ENCODE measurements at places on chromosomes 16 and 17.

DNA sequence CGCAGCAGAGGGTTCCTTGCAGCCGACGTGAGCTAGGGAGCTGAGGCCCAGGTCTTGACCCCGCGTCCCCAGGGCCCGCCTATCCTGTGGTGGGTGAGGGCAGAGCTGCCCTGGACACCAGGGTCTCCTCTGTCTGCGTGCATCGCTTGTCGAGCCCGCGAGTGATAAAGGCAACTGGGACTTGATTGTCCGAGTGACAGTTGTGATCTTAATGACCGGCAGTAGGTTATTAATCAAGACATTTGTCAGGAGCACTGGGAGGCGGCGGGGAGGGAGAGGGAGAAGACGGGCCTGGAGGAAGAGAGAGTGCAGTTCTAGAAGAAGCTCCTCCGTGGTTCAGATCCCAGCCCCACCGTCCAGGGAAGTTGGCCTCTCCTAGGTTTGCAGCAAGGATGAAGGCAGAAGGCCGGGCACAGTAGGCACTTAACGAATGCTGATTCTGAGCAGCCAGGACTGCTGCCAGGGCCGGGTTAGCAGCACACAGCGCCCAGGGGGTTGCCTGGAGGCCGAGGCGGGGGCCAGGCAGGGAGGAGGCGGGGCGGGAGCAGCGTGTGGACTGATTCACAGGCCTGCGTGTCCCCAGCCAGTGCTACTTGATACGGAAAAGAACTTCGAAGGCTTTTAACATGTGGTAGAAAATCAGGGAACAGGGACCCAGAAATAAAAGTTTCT, 11.3 kb upstream of the GSE1 start:
- peaks cover 71% of the 10 kb centered on the region for H3K4me1 ChIP-seq
- H3K36me3 ChIP-seq, result no peaks in the 10 kb centered on the region
- H3K4me3 ChIP-seq, result no peak overlapping the region
- peak overlapping the region; percentile 85 for H3K27ac ChIP-seq
- H3K27me3 ChIP-seq, result no peaks in the 10 kb centered on the region

GRCh38 chr17:48723423-48724250, 652 bp downstream of the PRAC2 start:
- H3K27ac ChIP-seq, result no peak overlapping the region
- no peaks in the 10 kb centered on the region for H3K27me3 ChIP-seq
- no peak for DNase-seq
- H3K36me3 ChIP-seq, result no peaks in the 10 kb centered on the region
- H3K4me3 ChIP-seq, result no peak overlapping the region

DNA sequence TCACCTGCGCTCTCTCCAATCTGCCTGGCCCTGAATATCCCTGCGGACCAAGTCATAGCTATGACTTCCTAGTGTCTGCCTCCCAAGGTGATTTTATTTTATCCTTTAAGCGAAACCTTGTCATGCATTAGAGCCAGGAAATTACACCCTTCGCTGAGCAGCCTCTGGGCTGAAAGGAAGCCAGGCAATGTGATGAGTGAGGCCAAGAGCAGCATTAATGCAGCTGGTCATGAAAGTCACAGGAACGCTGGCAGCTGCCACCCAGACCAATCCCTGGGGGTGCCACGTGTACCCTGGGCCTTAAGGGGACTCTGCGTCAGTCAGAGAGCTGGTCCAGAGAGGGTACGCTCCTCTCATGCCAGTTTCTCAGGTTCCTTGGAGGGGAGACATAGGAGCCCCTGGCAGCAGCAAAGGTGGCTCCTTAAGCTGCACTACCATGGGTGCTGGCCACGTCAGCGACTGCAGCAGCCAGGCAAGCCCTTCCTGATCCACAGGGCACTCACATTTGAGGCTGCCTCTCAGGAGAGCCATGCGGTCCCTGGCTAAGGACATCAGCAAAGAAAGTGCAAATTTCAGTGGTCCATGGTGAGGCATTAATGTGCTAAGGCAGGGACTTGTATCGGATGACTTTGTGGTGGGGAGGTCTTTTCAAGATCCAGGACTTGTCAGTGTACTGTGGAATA, 42.7 kb upstream of the WSCD1 start:
- no peak overlapping the region for H3K4me3 ChIP-seq
- H3K27me3 ChIP-seq, result peaks cover 5% of the 10 kb centered on the region
- H3K4me1 ChIP-seq, result no peaks in the 10 kb centered on the region
- H3K36me3 ChIP-seq, result no peaks in the 10 kb centered on the region

- H3K36me3 ChIP-seq, result no peaks in the 10 kb centered on the region
- H3K27ac ChIP-seq, result no peak overlapping the region
- peaks cover 4% of the 10 kb centered on the region for H3K27me3 ChIP-seq
- no peaks in the 10 kb centered on the region for H3K4me1 ChIP-seq
Measured at GRCh38 chr17:63514974-63515373, 8.2 kb upstream of the KCNH6 start.

GRCh38 chr17:60145006-60145935, 4.5 kb upstream of the CA4 start:
- H3K27ac ChIP-seq, result no peak overlapping the region
- H3K4me1 ChIP-seq, result peaks cover 4% of the 10 kb centered on the region
- no peak for DNase-seq
- H3K36me3 ChIP-seq, result no peaks in the 10 kb centered on the region
- no peak overlapping the region for H3K4me3 ChIP-seq

- no peak overlapping the region for H3K4me3 ChIP-seq
- H3K27ac ChIP-seq, result no peak overlapping the region
- no peak for DNase-seq
- no peaks in the 10 kb centered on the region for H3K4me1 ChIP-seq
- H3K36me3 ChIP-seq, result no peaks in the 10 kb centered on the region
Measured at GRCh38 chr17:61766520-61766919, 96.8 kb downstream of the BRIP1 start.

DNA sequence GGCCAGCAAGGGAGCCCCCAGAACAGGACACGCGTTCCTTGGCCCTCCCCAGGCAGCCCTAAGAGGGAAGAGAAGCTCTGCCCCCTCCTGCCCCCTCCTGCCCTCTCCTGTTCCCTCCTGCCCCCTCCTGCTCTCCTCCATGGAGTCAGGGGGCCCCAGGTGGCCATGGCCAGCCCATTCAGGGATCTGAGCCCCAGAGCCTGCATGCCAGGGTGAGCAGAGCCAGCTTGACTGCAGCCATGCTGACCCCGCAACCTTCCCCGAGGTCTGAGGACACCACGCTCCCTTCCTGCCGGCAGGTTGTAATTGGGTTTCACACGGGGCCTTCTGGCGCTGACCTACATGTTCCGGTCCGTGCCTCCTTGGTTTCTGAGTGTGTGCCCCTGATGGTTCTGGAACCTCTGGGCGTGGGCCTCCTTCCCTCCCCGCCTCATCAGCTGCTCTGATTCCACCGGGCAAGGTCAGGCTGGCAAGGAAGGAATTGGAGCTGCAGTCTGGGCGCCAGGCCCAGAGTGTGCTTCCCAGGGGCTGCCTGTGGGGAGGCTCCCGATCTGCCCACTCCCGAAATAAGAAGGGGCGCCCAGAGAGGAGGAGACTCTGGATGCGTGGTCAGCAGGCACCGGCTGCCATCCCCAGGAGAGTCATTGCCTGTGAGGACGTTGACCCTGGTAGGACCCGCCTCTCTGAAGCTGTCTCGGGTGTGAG, 23.7 kb upstream of the NPTX1 start:
- H3K36me3 ChIP-seq, result no peaks in the 10 kb centered on the region
- no peak overlapping the region for H3K27ac ChIP-seq
- peaks cover 2% of the 10 kb centered on the region for H3K27me3 ChIP-seq
- no peak for DNase-seq
- no peaks in the 10 kb centered on the region for H3K4me1 ChIP-seq

DNA sequence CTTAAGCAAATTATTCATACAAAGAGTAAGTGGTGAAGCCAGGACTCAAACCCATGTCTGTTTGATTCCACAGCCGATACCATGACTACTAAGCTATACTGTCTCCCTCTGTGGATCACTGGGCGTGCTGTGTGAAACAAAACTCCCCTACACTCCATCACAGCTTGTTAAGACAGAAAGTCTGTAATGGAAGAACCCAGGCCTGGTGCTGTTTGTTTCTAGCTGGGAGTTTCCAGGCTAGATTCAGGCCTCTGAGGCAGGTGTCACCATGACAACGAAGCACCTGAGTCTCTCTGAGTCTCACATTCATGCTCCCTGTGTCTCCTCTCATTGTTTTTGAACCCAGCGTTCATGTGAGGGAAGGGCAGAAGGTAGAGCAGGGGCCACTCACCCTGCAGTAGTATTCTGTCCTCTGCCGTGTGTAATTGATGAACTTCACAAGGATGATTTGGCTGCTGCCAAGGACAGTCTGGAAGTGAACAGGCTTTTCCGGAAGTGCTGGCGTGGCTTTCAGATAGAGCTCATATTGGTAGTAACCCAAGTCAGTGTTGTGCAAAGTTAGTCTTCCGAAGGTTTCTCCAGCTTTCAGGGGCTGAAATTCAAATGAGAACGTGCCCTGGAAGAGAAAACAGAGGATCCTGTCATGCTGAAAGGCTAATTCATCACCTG, 8.6 kb upstream of the VAC14 start:
- no peaks in the 10 kb centered on the region for H3K4me1 ChIP-seq
- no peaks in the 10 kb centered on the region for H3K36me3 ChIP-seq
- H3K27me3 ChIP-seq, result no peaks in the 10 kb centered on the region
- DNase-seq, result no peak

DNA sequence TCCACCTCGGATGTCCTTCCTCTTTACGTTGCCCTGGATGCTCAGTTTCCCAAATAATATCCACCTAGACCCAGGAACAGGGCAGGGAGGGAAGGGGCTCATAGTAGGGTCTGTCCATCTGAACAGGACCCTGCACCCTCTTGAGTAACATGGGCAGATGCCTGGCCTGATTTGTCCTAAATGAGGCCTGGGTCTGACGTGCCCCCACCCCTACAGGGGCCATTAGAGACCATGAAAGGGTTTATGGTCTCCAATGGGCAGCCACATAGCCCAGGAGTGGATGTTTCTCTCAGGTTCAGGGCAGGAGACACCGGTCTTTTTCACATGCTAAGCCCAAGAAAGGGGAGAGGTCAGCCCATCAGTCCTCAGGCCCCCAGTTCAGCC, 6.8 kb downstream of the CACNG1 start:
- no peaks in the 10 kb centered on the region for H3K27me3 ChIP-seq
- no peak overlapping the region for H3K27ac ChIP-seq
- no peak for DNase-seq
- H3K4me3 ChIP-seq, result no peak overlapping the region
- H3K36me3 ChIP-seq, result no peaks in the 10 kb centered on the region
- no peaks in the 10 kb centered on the region for H3K4me1 ChIP-seq

DNA sequence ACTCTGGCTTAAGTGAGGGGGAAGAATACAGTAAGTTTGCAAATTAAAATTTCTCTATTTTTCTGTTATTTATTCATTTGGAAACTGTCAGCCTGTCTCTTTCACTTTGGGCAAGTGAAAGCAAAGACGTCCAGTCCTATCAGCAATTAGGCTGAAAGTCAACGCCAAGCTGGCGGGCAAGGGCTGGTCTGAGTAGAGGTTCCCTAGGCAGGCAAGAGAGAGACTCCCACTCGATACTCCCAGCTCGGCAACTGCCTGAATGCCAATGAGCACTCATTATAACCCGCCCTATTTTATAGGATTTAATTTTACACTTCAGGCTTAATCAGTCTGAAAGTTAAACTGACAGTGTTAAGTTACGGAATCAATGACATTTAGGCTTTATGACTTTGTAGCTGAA, 14.3 kb upstream of the SLC38A8 start:
- no peak for DNase-seq
- no peaks in the 10 kb centered on the region for H3K27me3 ChIP-seq
- H3K4me1 ChIP-seq, result no peaks in the 10 kb centered on the region
- no peaks in the 10 kb centered on the region for H3K36me3 ChIP-seq
- H3K4me3 ChIP-seq, result no peak overlapping the region

Data from Panc1 (cell line).